ENCODE measurements at places on chromosomes 7 and 10. TPM values are rescaled to one million over a fixed set of nuclear protein-coding genes. Genes with fewer than 3 reads are reported as not detected.

MINDY4 gene
- total RNA-seq = 14.7 TPM

REPIN1 gene
- 43.4 TPM for total RNA-seq

CUL1 gene
- 47.1 TPM for total RNA-seq

OR6B1 gene
- not detected for total RNA-seq

TAF3 gene
- 2.9 TPM for total RNA-seq

CCDC172 gene
- total RNA-seq = not detected

CPA1 gene
- total RNA-seq = not detected

HECW1 gene
- 3.9 TPM for total RNA-seq

TRPV5 gene
- total RNA-seq = not detected

PON2 gene
- 41.2 TPM for total RNA-seq

NXPH1 gene
- not detected for total RNA-seq

PLXNA4 gene
- total RNA-seq = 2.2 TPM

TAS2R5 gene
- total RNA-seq = 0.59 TPM

CAV1 gene
- 1,206 TPM for total RNA-seq

SSC4D gene
- total RNA-seq = 0.39 TPM
